ENCODE measurements at places on chromosomes 3 and 15.

DNA sequence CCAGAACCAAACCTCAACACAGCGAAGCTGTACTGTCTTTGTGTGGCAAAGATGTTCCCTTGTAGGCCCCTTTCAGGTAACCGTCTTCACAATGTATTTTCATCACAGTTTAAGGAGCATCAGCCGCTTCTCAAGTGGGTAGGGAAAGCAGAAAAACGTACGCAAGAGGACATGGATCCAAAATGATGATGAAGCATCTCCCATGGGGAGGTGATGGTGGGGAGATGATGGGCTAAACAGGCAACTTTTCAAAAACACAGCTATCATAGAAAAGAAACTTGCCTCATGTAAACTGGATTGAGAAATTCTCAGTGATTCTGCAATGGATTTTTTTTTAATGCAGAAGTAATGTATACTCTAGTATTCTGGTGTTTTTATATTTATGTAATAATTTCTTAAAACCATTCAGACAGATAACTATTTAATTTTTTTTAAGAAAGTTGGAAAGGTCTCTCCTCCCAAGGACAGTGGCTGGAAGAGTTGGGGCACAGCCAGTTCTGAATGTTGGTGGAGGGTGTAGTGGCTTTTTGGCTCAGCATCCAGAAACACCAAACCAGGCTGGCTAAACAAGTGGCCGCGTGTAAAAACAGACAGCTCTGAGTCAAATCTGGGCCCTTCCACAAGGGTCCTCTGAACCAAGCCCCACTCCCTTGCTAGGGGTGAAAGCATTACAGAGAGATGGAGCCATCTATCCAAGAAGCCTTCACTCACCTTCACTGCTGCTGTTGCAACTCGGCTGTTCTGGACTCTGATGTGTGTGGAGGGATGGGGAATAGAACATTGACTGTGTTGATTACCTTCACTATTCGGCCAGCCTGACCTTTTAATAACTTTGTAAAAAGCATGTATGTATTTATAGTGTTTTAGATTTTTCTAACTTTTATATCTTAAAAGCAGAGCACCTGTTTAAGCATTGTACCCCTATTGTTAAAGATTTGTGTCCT lies 60.0 kb downstream of the AAGAB start:
- DNase-seq, result no peak

DNA sequence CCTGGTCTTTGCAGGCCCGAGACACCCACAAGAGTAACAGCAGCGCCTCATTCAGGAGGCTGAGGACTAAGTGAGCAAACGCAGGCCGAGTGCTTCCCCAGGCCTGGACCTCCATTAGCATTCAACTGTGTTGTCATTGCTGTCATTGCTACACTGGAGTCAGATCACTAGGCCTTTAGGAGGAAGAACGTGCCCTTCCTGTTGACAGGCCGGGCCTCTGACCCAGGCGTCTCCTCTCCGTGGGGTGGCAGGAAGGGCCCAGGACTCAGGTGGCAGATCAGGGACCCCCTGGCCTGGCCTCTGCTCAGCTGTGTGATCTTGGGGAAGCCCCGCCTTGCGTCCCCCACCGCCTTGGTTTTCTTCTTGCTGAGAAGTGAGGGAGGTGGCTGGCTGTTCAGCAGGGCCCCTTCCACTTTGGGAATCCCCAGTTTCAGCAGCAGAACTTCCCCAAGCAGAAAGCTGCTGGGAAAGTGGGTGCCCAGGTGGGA lies 19.1 kb downstream of the ZDHHC19 start:
- DNase-seq, result peak; percentile 61

GRCh38 chr15:90376789-90377188 lies 11.3 kb upstream of the IQGAP1 start:
- DNase-seq, result peak; percentile 72

GRCh38 chr3:41853540-41854196 lies 108.2 kb downstream of the ULK4 start:
- DNase-seq, result no peak

GRCh38 chr3:130491431-130491830 lies 25.5 kb upstream of the COL6A6 start:
- no peak for DNase-seq
